Psoas muscle (tissue), 8 donors: ENCODE measurements at places on chromosomes 11 and 22.

DNA sequence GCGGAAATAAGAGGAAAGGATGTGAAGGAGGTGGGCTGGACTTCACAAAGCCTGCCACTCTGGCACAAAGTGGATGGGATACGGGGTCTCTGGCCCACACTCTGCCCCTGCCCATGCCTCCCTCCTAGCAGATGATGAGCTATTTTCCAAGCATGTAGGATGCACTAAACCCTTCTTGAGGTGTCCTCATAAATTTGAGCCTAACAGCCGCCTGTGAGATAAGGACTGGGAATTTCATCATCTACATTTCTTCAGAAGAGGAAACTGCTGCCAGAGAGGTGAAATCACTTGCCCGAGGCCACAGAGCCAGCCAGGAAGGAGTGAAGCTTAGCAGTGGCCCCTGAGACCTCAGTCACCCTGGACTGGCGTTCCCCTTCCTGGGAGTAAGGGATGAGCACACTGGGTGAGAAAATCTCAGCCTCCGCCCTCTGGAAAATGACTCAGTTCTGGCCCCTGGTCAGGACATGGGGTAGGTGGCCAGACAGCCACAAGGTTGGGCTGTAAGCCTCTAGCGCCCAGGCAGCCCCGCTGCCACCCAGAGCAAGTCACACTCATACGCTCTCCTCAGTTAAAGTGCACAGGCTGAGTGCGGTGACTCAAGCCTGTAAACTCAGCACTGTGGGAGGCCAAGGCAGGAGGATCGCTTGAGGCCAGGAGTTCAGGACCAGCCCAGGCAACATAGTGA, 27.9 kb downstream of the MB start:
- peak; percentile 84 for DNase-seq

DNA sequence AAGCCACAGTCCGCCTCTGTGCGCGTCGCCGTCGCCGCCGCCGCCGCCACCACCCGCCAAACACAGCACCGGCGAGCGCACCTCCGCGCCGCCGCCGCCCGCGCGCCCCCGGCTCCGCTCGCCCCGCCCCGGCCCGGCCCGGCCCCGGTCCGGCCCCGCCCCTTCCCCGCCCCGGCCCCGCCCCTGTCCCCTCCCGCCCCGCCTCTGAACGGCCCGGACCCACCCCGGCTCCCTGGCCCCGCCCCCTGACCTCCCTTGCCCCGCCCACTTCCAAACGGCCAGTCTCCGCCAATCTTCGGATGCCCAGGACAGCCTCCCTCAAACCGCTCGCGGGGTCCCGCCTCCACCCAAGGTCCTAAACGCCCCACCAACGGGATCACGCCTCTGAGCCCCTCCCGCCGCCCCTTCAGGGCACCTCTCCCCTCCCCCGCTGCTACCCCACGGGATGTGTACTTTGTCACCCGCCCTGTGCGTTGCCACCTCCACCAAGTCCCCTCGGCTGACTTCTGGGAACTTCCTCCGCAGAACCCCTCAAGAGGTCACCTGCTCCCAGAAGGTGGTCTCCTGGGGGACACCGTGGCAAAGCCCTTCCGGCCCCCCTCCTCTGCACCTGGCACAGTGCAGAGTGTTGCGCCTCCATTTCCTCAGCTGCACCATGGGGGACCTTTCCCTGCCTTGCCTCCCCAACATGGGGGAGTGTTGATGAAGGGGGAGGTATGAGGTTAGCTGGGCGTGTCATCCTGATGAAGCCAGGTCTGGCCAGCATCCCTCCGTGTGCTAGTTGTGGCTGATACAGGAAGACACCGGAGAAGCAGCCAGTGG, at the start of gene KIAA0930:
Gene KIAA0930 (minus strand): TSS at position 85 of the 822 bp plus-strand sequence. CDS start 191 bp downstream, outside the sequence.
- DNase-seq: peak; percentile 88

DNA sequence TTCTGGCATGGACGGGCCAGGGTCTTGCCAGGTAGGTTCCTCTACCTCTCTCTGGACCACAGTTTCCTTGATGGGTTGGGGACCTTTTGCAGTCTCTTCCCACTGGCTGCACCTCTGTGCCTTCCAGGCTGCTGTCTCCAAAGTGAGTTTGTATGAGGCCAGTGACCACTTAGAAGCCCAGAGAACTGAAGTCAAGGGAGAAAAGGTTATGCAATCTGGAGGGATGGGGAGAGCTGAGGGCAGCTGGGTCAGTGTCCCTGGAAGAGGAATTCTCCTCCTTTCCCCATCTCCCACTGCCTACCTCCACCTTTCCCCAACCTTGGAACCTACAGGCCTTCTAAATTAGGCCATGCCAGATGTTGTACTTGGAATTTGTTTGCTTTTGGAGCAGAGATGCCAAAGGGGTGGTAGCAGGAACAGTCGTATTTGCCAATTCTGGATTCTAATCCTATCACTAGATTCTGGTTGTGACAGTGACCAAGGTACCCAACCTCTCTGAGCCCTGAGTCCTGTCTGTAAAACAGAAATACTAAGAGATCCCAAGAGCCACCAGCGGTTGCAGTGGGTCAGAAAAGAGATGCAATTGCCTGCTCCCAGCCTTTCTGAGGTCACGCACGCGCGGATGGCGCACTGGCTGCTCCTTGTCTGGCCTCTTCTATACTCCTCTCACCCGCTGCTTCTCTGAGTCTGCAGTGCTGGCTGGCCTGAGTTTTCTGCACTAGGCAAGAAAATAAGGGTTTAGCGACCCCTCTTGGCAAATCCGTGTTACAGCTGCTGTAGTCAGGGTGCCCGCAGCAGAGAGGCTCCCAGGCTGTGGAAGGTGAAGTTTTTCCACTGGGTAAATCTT, 10.7 kb upstream of the ACCSL start:
- DNase-seq: peak; percentile 77

DNA sequence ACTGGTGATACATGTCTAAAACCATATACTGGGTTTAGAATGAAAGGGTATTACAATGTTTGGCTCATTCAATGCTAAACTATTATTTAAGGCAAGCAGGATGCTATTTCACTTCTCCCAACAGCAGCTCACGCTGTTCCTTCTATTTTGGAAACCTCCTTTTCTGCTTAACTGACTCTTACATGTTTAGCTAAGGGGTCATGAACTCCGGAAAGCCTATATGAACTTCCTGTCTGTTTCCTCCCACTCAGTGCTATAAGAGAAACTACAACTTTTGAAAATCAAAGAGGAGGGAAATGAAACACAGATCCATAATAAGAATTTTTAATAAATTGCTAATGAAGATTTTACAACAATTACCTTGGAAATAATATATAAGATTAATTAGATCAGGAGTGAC, 30.9 kb downstream of the SLC36A4 start:
- DNase-seq: no peak

DNA sequence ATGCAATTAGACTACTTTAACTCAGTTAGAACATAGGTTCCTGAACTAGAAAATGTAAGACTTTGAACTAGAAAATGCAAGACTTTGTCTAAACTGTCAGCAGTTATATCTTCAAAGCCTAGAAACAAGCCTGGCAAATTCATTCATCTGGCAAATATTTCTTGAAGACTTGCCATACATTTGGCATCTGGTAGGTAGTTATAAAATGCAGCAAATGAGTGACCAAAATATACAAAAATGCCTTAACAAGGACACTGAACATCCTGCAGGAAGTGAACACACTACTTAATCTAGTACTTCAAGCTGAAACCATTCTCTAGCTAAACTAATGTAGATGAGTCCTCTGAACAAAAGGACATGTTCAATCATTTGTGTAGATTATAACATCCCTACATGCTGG, 84.7 kb upstream of the SCUBE2 start:
- DNase-seq: no peak

DNA sequence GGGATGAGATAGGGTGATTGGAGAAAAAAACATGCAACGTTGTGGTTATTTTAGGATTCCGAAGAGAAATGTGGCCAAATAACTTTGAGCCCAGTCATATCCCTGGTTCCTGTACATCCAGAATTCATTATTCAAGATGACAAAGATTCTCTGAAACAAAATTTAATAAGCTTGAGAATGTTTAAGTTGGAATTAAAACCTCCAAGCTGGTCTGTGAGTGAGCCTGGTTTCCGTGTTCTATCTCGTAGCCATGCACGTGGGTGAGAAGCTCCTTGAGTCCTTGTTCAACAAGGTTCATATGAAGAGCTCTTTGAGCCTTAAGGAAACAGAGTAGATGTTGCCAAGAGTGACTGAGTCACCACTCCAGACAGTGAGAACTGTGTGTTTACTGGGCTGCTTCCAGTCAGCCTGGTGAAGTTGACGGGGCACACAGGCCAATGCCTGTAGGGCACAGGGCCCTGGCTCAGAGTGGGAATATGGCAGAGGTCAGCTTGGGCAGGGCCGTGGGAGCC, 206.5 kb downstream of the NAV2 start:
- no peak for DNase-seq

GRCh38 chr11:36264011-36264972, 24.9 kb downstream of the COMMD9 start:
- no peak for DNase-seq

GRCh38 chr22:36211237-36211861, 9.7 kb upstream of the APOL4 start:
- no peak for DNase-seq
